CMK (cell line): ENCODE measurements at places on chromosomes 5 and 9.

DNA sequence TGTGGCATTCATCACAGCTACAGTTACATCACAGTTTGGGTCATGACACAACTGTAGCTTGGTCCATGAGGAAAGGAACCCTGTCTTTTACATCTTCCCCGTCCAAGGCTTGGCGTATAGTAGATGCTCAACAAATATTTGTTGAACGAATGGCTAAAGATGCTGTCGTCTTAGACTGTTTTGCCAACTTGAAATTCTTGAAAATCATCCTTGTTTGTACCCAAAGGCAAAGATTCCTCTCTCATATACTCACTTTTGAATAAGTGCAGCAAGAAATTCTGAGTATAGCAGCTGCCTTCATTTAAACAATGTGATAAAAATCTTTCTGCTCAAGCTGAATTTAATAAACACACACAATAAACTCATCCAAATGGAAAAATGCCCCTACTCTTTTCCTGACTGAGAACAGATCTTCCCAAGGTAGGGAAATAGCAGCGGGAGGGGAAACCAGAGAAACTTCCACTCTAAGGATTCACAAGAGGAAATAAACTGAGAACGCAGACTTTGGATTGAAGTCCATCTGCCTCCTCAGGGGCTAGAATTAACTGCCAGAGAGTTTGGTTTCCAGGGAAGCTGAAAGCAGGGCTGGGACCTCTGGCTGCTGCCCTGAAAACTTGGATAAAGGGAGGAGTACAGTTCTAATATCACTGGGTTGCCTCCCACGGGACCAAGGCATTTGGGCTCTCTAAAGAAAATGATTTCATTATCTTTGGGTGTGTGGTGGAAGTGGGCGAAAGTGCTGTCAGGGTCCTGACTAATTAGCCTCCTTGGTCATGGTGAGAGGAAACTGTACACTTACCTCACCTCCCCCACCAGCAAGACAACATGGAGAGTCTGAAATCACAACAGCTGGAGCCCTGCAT, 99.1 kb downstream of the DPYSL3 start:
- no peak for DNase-seq

GRCh38 chr5:179378116-179378440, 32.8 kb upstream of the ADAMTS2 start:
- no peak for DNase-seq

- DNase-seq = no peak
Observed at GRCh38 chr5:103526164-103526915, 36.2 kb downstream of the NUDT12 start.

DNA sequence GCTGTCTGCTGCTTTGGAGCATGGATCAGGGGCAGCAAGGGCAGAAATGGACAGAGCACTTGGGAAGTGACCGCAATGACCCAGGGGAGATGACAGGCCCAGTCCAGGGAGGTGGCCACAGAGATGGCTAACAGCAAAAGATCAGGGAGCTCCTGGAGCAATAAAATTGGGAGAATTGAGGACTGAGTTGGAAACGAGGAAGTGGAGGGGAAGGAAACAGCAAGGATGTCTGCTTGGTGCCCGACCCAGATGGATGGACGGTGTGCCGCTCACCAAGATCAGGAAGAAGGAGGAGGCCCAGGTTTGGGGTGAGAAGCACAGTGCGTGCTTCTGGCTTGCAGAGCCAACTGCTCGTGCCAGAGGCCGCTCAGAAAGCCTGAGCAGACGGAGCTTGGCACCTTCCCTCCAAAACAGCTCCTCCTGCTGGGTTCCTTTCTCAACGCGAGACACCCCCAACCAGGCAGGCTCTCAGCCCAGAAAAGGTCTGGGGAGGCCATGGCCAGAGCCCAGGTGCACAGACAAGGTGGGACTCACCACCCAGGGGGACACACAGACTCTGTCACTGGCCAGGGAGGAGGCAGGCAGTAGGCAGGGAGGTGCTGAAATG, 1.7 kb upstream of the SLC34A1 start:
- no peak for DNase-seq

- peak; percentile 4 for DNase-seq
Observed at GRCh38 chr9:20884985-20885593, 146.4 kb downstream of the HACD4 start.

- no peak for DNase-seq
Observed at GRCh38 chr9:4289411-4290326, 10.2 kb downstream of the GLIS3 start.

- DNase-seq = no peak
Observed at GRCh38 chr5:120096413-120096812, 367.7 kb upstream of the PRR16 start.

DNA sequence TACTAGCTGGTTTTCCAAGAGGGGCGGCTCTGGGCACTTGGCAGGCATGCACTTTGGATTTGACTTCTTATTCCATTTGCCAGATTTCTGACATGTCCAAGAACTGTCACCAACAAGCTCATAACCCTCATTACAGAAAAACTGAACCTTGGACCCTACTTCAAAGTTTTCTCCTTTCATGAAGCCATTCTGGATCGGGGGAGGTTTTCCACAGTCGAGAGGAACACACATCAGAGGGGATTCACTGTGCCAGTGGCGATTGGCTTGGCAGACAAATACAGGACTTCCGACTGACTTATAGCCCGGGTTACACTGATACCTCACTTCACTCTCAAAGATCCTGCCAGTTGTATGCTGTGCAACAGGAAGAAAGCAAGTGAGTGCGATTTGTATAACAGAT, 70.9 kb upstream of the TXNDC8 start:
- DNase-seq = no peak

DNA sequence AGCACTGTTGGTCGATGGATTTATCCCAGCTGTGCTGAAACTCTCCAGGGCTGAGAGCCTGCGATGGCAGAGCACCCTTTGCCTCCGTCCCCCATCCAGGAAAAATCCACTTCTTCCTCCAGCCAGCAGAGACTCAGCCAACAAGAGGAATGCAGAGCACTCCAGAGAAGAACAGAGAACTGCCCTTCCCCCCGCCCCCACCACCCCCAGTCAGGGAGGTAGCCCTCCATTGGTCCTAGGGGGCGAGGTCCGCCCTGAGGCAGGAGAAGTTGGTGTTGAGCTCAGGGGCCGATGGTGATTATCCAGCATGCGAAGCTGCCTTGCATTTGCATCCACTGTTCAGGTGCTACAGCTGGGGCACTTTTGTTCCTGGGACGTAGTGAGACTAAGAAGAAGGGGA, 9.0 kb downstream of the TLX3 start:
- DNase-seq = no peak

- DNase-seq = no peak
Observed at GRCh38 chr5:132425975-132426524, 56.5 kb downstream of the SLC22A5 start.

DNA sequence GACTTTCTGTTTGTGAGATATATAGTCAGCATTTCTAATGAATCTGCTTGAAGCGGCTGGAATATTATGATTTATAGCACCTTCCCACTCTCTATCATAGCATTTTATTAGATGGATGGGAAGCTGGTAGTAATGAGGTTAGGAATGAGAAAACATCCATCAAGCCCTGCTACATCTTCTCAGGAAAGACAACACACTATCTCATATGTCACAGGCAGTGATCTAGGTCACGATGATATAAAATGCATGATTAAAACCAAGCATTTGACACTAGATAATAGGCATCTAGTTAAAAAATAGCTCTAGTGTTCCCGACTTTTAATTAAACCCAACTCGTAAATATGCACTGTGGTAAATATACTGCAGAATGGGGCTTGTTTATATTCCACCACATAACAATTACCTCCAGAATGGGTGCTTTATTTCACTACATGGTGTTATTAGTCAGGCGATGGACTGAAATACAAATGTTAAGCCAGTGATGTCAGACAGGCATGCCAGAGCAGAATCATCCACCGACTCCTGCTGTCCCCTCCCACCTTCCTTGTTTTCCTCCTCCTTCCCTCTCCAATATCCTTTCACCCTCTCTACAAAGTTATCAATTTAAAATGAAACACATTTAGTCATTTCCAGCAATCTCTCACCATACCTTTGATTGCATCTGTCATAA, 286.8 kb downstream of the SPATA31D1 start:
- DNase-seq = no peak

DNA sequence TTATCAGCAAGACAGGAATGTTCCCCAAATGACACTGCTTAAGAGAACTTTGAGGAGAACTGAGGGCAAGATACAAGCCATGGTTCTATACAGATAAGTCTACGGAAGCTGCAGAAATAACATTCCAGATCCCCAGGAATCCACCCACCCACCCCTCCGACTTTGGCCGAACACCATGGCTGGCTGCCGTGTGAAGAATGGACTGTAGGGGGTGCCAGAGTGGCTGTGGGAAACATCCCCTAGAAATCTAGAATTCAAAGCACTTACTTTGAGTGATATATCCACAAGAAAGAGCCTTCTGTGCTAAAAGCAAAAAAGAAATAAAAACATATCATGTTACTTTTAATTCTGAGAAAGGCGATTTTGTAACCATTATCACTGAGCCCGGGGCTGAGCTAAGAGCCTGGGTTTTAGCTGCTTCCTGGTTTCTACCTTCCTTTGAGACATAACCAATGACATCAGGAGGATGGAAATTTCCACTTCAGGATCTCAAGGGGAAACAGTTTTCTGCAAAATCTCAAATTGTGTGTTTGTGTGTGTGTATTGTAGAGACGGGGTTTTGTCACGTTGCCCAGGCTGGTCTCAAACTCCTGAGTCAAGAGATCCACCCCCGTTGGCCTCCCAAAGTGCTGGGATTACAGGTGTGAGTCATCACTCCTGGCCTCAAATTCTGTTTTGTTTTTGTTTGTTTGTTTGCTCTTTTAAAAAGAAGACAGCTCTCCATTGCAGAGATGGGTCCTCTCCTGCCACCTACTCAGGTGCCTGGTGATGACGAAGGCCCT, 36.4 kb downstream of the GGTA1 start:
- peak; percentile 56 for DNase-seq

DNA sequence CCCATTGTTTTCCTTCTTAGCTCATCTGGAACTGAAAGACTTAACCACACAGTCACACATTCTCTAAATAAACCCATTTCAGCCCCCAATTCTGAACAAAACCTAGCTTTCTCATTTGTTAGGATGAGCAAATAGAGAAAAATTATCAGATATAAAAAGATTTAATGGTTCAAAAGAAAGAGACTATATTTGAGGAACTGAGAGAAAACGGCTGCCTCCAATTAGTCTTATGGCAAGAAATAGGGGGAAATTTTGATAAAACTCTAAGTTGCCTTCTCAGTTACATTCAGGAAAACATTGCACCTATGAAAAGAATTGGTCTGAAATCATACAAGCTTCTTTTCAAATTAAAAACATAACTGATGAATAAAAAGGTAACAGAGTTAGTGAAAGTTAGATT, 63.7 kb upstream of the ALDH1B1 start:
- no peak for DNase-seq

GRCh38 chr9:111484572-111484894, 350 bp upstream of the ECPAS start:
- no peak for DNase-seq

- no peak for DNase-seq
Observed at GRCh38 chr5:17854901-17855300, 220.6 kb downstream of the TAF11L14 start.
